ENCODE measurements at places on chromosomes 1 and 21.

DNA sequence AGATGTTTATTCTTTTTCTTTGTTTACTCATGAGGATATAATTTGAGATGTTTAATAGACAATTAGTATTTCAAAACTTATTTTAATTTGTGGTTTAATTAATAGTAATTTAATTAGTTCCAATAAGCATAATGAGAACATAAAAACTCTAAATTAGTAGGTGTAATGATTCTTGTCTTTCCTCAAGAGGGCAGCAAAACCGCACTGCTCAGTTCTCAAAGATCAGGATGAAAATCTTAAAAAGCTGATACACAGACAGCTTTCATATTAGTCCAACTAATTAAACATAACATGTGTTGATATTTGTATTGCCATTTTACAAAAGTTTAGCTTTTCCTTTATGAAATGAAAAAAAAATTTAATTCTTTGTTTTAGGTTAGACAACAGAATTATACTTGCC lies 106.7 kb upstream of the C21orf91 start:
- no peak for DNase-seq

DNA sequence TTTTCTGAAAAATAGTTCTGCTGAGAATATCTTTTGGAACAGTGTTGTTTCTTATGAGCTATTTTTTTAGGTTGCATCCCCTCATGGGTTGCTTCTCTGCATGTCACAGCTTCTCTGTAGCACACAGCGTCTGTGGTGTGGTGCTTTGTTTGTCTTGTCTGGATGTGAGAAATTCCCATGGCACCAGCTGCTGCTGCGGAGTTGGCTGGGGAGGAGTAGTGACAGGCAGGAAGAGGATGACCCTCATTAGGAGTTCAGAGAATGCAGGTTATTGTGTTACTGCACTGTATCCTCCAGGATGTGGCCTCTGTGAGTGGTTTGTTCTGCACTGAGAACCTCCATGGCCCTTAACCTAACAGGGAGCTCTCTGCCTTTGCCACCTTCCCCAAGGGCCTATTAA lies 64.8 kb downstream of the TSEN15 start:
- no peak for DNase-seq

DNA sequence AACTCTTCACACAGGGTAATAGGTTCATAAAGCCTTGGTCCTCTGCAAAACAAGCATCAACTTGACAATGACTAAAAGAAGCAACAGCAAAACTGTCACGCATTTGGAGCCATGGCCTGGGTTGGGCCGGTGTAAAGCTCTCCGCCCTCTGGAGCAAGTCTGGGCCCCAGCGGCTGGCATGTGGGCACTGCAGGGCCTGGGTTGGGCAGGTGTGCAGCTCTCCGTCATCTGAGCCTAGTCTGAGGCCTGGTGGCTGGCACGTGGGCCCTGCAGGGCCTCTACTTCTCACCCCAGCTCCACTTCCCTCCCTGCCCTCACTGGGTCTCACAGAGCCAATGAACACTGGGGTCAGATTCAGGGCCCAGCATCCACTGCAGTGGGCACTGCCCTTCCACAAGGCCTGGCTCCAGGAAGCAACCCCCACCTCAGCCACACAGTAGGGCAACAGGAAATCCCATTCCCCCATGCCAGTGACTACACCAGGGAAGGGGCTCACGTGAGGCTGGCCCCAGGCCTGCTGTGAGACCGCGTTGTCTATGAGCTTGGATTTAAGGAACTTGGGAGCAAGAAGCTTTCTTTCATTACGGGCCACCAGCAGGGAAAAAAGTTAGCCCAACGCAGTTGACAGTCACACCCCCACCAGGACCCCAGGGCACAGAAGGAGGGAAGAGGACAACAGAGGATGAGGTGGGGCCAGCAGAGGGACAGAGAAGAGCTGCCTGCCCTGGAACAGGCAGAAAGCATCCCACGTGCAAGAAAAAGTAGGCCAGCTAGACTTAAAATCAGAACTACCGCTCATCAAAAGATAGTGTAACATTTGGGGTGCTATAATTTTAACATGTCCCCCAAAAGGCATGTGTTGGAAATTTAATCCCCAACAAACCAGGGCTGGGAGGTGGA lies 52.7 kb downstream of the NPHP4 start:
- no peak for DNase-seq

DNA sequence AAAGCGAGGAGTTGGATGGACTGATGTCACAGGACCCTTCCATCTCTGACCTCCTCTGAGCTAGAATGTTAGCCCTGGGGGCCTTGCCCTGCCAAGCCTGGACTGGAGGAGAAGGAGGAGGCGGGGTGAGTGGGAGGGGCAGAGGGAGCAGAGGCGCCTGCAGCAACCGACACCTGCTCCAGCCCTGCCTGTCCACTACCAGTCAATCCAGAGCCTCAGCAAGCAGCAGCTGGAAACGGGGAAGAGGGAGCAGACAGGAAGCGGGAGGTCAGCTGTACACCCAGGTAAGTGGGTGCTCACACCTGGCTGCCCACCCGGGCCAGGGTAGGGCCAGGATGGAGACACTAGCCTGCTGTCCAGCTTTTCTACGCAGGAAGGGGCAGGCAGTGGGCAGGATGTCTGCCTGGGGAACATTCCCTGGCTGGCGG lies at the start of gene IGFN1:
IGFN1 (plus strand) TSS at position 201 of the 428 bp plus-strand sequence. CDS start 2,470 bp downstream, outside the sequence.
- no peak for DNase-seq

- DNase-seq: no peak
Observed at GRCh38 chr1:92192246-92192645, 25.5 kb upstream of the C1orf146 start.

DNA sequence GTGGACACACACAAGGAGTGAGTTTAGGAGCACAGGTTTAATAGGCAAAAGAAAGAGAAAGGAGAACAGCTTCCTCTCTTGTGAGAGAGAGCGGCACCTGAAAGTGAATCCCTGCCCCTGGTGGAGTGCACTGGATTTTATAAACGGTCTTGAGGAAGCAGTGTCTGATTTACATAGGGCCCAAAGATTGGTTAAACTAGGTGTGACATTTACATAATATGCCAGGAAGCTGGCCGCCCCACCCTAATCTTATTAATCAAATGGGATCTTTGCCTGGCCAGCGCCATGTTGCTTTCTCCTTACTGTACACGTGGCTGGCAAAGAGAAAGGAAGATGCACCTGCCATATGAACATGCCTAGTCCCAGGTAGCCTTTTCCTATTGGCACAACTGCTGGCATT lies 38.7 kb downstream of the CFH start:
- DNase-seq: no peak

- no peak for DNase-seq
Observed at GRCh38 chr21:45945868-45946210, 35.7 kb upstream of the COL6A1 start.

DNA sequence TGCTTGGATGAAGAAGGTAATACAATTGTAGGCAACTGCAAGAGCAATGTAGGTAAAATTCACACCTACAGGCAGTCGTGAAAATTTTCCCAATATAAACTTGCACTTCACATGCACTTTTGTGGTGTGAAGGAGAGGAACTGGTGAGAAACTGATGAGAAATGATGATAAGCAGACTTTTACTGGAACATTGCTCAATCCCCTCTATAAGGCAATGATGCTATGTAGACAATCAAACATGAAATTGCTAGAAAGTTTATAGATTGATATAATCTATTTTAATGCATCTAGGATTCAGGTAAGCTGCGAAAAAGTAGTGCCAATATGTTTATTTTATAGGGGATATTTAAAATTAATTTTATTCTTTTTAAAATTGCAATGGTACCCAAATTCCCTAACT lies 802.2 kb downstream of the KCNT2 start:
- no peak for DNase-seq

- DNase-seq: no peak
Observed at GRCh38 chr1:1989789-1990188, 13.8 kb downstream of the CFAP74 start.

DNA sequence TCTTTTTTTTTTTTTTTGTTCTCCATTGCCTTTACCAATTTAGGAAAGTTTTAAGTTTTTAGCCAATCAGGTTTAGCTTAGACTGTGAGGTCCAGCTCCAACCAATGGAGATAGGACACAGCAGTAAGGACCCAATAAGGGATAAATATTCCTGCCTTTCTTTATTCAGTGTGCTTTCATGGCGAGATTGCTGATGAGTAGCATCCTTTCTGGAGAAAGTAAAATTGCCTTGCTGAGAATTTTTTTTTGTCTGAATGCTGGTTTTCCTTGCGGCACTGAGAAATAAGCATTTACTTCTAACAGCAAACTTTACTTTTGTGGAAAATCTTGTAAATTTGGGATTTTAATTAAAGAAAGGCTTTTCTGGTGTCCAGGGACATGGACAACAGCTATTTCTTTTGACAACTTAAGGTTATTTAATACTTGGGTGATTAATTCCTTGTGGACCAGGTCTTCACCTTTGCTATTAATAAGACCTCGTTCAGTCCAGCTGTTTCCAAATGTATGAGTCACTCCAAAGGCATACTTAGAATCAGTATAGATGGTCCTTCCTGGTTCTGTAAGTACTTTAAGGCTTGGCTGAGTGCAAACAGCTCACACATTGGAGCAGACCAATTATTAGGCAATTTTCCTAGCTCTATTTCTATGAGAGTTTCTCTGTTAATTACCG lies 54.1 kb downstream of the SERINC2 start:
- no peak for DNase-seq
